Fibroblast of skin of right quadriceps (primary cell): ENCODE measurements at places on chromosomes 4 and X.
A peak's percentile ranks its signal among the peaks of the same experiment; 100 is the strongest.

- peak; percentile 21 for DNase-seq
Measured at GRCh38 chr4:155759372-155760252, 791 bp downstream of the GUCY1B1 start.

- DNase-seq: no peak
Measured at GRCh38 chr4:87545052-87545451, 15.9 kb upstream of the SPARCL1 start.

DNA sequence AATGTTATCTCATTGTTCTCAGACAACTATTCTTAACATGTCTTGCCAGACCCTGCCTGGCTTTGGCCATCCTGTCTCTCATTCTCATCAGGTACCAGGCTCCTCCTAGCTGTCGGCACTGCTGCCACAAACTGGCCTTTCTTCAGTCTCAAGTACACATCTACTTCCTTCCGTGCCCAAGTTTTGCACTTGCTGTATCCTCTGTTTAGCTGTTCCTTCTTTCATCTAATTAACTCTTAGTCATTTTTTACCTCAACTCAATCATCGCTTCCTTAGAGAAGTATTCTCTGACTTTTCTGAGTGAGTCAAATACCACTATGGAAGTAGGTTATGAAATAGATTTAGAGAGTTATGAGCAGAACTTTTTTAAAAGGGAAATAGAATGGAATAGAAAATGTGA is 19.7 kb downstream of the CXCL3 start:
- DNase-seq: no peak

- peak; percentile 91 for DNase-seq
Measured at GRCh38 chr4:41178372-41179370, 35.7 kb downstream of the APBB2 start.

DNA sequence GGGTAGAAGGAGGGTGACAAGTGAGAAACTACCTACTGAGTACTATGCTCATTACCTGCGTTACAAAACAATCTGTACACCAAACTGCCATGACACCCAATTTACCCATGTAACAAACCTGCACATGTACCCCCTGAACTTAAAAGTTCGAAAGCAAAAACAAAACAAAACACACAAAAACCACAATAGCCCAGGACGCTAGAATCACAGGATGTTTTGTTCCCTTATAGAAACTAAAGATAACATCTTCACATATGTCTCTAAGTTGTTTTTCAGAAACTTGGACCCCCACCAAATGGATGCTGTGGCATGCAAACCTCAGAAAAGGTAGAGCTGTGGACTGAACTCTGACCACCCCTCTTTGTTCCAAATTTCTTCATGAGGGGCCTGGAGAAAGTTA is 25.2 kb upstream of the PNMA5 start:
- no peak for DNase-seq

- DNase-seq: peak; percentile 57
Measured at GRCh38 chr4:54050214-54050904, 14.0 kb downstream of the CHIC2 start.

GRCh38 chrX:72029483-72030411 is 102.0 kb downstream of the RTL5 start:
- peak; percentile 93 for DNase-seq

DNA sequence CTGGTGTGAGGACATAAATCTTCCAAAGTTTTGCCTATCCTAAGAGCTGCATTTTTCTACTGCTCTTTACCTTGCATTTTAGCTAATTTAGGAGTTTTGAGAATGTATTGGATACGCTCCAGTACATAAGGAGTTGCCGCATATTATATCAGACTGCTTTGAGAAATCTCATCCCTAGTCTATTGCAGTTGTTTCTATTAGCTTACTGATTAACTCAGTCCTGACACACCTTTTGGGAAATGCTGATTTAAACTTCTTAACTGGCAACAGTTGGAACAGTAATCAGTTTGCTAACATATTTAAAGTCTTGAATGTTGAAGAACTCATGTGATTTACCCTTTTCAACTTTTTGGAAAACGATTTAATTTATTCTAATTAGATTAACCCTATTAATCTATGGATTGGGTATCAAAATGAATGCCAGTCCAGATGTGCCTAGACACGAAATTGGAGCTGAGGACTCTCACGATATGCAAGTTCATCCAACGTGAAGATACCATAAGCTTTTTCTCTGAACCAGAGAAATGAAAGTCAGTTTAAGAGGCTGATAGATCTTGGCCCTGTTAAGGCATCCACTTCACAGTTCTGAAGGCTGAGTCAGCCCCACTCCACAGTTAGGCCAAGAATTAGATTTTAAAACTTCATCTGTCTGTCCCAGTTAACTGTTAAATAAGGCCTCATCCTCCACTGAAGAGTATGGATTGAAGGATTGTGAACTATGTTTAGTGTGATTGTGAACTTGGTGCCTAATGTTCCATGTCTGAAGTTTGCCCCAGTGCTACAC is 90.0 kb downstream of the MAOA start:
- no peak for DNase-seq

GRCh38 chr4:82268050-82268825 is 105.6 kb downstream of the HNRNPD start:
- DNase-seq: peak; percentile 35

DNA sequence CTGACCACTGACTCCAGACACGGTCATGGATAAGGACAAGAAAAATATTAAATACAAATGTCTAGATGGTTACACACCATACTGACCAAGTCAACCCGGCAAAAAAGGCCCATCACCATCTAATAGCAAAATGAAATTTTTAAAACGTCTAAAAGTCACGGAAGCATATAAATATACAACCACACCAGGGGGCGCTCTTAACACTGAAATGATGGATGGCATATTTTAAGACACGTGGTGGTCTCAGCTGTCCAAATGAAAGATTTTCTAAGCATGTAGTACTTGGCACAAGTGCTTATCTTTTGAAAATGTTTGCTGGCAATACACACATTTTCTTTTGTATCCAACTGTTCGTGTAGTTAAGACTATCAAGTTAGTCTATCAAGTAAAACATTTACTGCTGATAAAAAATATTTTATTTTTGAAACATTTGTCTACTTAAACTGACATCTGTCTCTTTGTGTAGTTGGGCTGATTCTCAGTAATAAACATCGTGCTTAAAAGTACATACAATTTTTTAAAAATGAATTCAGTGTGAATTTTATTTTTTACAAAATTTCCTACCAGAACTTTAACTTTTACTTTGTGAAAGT is 64.6 kb downstream of the COX7B2 start:
- peak; percentile 40 for DNase-seq

DNA sequence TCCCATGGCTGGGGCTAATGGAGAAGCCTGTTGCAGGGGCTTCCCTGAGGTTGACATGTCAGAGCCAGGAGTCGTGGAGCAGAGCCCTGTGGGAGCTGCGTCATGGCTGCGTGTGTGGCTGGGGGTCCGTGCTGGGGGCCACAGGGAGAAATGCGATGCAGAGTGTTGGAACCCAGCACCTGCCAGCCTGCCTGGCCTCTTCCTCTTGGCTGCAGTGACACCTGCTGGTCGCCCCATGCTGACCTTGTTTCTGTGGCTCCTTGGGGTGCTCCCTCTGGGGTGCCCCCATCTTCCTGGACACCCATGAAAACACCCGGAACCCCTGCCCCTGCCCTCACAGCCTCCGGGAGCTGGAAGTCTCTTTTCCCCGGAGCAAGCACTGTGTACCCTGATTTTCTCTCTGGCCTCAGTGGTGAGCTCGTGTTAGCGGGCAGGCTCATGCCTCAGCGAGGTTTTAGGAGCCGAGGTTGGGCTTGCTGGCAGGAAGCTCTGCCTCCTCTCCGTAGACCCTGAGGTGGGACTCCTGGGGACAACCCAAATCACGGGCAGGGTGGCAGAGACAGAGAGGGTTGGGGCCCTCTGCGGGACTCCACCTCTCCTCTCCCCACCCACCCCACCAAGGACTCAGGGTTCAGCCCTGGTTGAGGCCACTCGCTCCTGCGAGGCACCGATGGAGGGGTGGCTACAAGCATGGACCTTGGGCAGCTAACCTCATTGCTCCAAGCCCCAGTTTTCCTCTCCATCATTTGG is 103.7 kb downstream of the SORCS2 start:
- peak; percentile 27 for DNase-seq

GRCh38 chr4:153934688-153935017 is 145.8 kb upstream of the SFRP2 start:
- no peak for DNase-seq

- peak; percentile 89 for DNase-seq
Measured at GRCh38 chr4:126697748-126698147, 935.0 kb upstream of the INTU start.

DNA sequence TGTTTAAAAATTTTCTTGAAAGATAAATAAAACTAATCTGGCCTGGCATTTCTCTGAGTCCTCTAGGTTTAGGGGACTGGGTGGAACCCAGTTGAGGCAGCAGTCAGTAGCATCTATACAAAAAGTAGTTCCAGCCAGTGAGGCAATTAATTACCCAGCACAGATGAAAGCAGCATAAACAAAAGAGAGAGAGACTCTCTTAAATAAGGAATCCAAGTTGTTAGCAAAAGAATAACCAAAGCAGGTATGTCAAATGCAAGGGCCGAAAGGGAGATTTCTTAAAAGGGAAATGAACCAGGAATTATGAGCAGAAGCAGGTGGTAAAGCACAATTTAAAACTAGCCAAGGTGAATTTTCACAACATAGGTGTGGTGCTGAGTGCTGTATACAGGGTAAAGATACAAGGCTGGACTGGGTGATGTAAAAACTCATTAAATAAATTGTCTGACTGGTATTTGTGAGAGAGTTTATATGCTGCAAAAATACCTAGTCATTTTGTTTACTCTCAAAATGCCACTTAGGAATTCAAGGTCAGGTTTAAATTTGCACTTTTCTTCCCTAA is 94.6 kb upstream of the GALNT7 start:
- DNase-seq: no peak

- no peak for DNase-seq
Measured at GRCh38 chr4:156792462-156793085, 179.0 kb downstream of the PDGFC start.

GRCh38 chrX:119682019-119682989 is 10.7 kb downstream of the SEPTIN6 start:
- no peak for DNase-seq

GRCh38 chrX:23403849-23404248 is 69.2 kb downstream of the PTCHD1 start:
- no peak for DNase-seq

- no peak for DNase-seq
Measured at GRCh38 chrX:9459186-9459748, 5.6 kb upstream of the TBL1X start.

GRCh38 chr4:123452616-123453015 is 56.0 kb downstream of the SPRY1 start:
- DNase-seq: peak; percentile 91
